ENCODE measurements at places on chromosomes 4 and X.

DNA sequence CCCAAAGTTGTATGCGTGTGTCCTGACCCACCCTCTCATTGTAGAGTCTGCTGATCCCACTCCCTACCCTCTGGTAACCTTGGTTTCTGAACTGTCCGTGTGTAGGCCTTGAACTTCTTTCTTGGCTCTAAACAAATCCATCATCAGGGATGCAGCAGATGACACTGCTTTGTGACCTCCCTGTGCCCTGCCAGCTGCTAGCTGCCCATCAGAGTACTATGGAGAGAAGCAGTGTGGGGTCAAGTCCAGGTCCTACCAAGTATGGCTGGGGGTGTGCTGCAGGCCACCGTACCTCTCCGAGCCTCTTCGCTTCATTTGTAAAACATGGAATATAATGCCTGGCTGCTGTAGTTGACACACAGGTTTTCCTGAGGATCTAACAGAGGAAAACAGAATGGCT lies 183.5 kb upstream of the RBPJ start:
- ATAC-seq: no peak

DNA sequence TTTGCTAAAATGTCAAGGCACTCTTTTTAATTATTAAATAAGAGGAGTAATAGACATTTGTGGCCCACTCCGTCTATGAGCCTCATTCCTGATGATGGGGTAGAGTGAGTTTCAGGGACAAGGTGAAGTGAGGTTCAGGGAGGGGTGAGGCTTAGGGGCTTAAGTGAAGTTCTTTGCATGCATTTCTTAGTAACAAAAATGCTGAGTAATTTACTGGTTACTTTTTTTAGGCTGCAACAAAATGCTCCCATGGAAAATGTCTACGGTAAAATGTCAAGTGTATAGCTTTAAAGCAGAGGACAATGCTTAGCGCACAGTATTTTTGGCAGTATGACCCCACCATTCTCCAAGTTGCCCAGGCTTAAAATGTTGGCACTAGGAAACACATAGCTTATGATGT lies 2.0 kb upstream of the USO1 start:
- no peak for ATAC-seq

DNA sequence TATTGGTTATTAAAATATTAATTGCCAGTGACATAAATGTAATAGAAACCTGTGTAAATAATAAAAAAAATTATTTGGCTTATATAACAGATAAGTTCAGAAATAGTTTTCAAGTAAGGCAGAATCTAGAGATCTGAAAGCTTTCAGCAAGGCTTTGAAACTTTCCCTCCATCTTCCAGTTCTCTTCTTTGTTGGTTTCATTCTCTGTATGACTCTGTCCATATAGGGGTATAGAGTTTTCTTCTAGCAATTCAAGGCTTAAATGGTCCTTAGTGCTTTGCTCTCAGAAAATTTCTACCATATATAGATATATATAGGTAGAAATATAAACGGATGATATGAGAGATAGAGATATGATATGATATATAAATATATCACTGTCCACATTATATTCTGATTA lies 160.5 kb upstream of the GABRA2 start:
- ATAC-seq: no peak

GRCh38 chr4:79898055-79898454 lies 175.0 kb downstream of the ANTXR2 start:
- no peak for ATAC-seq
